Stromal cell of bone marrow (primary cell): ENCODE measurements at places on chromosomes 5 and 9.

DNA sequence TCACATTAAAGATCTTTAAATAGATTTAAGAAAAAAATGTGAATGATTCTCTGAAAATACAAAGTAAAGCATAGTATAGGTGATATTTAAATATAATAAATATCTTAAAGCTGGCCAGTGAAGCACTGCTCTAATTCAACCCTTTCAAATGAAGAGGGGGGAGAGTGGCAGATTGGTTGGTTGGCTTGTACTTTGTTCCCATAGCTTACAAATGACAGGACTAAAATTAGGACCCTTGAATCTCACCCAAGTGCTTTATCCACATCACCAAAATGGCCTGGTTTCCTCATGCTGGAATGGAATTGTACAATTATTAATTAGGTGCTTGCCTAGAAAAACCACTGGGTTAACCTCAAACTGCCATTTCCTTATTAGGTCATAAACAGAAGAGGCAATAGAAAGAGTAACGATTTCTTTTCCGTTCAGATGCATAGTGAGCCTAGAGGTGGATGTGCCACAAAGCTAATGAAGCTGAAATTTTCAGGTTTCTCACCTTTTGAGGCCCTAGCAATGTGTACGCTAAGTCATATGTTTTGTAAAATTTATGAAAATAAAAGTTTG is 354.5 kb upstream of the CDH6 start:
- DNase-seq, result no peak

DNA sequence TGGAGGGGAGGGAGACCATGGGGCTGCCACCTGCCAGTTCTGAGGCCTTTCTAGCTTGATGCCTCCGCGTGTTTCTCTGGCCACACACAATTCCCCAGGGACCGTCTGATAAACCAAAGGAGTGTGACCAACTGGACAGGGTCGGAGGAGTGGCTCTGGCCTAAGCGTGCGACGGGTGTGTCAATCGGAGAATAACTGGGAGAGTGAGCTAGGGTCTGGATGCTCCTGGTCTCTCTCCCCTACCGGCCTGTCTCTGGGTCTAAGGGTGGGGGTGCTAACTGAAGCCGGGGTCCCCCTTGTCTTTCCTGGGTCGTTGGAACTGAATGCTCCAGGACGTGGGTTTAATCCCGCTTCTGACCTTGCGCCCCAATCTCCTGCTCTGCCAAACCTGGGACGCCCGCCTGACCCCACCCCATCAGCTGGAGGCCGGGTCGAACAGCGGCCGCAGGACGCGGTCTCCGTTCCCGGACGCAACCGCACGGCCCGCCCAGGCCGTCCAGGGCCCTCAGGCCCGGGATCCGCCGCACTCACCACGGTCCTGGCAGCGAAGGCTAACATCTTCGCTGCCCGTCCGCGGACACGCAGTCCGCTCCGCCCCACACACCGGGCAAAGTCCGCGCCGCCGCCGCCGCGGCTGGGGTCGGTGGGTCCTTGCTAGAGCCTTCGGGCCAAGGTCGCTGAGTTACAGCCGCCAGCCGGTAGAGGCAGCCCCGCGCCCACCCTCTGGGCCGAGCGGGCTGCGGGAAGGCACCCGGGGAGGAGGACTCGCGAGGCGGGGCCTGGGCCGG is 447 bp downstream of the CRAT start:
- DNase-seq, result no peak

- no peak for DNase-seq
Observed at GRCh38 chr9:16012621-16013020, 459.8 kb downstream of the CCDC171 start.

- DNase-seq, result no peak
Observed at GRCh38 chr5:108911055-108911454, 163.4 kb downstream of the FER start.

- DNase-seq, result no peak
Observed at GRCh38 chr5:13939638-13940037, 4.8 kb downstream of the DNAH5 start.

DNA sequence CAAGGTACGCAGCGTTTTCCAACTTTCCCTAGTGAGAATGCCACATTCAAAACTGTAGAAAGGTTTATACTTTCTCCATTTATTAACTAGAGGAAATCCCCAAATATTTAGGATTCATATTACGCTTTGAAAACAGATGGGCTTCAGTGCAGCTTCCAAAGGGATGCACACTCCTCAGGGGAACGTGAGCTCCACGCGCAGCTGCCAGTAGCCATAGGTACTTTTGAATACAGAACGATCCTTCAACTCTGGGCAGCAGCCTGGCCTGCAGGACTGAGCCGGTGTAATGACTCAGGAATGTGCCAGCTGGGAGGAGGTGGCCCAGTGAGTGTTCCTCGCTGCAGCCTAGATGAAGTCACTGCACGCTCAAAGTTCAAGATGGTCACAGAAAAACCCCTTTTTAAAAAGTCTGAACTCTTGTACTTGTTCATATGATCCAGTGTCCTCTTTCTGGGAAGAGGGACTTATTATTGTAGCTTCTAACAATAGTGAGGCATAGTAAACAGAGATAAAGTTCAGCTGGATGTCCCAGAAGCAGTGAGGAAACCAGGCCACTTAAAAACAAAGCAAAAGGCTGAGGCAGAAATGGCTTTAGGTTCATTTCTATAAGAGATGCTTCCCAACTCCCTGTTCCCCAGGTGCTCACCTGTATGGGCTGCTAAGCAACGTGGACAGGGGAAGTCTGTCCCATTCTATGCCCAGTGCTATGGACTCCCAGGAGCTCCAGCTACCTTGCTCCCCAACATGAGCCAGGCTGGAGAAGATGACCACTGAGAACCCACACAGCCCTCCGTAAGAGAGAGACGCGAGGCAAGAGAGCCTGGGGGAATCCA is 130.0 kb downstream of the LHFPL2 start:
- DNase-seq, result peak; percentile 77

DNA sequence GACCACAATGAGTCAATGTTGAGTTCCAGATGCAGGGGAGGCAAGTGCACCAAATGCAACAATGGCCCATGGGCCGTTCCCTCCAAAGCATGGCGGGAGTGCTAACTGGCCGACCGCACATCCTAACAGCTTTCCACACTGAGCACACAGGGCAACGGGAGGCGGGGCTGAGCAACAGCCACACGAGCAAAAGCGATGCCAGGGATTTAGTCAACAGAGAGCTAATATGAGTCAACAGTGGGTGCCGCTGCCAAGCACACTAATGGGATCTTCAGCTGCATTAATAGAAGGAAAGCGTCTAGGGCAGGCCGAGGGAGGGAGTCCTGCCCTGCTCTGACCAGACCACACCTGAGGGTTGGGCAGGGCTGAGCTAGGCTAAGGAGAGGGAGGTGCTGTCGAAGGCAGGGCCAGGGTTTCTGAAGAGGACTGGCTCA is 4.6 kb downstream of the EPB41L4B start:
- peak; percentile 84 for DNase-seq

DNA sequence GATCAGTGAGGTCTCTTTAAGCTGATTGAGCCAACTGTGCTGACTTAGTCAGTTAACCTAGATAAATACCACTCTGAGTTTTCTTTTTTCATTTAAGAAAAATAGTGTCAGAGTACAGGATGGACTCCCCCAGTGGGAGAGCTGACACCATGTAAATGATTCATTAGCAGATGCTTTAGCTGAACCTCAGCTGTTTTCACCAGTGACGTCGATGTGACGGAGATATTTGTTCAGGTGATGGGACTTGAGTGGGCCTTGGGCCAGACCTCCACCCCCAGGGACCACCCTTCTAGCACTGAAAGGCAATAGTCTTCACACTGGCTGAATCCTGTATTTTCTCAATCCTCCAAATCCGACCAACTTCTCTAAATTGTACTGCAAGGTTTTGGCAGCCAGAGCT is 196.1 kb downstream of the GAS1 start:
- no peak for DNase-seq

- no peak for DNase-seq
Observed at GRCh38 chr5:8461543-8461942, 592.6 kb downstream of the MTRR start.

- no peak for DNase-seq
Observed at GRCh38 chr9:36759141-36759540, 186.4 kb downstream of the MELK start.

DNA sequence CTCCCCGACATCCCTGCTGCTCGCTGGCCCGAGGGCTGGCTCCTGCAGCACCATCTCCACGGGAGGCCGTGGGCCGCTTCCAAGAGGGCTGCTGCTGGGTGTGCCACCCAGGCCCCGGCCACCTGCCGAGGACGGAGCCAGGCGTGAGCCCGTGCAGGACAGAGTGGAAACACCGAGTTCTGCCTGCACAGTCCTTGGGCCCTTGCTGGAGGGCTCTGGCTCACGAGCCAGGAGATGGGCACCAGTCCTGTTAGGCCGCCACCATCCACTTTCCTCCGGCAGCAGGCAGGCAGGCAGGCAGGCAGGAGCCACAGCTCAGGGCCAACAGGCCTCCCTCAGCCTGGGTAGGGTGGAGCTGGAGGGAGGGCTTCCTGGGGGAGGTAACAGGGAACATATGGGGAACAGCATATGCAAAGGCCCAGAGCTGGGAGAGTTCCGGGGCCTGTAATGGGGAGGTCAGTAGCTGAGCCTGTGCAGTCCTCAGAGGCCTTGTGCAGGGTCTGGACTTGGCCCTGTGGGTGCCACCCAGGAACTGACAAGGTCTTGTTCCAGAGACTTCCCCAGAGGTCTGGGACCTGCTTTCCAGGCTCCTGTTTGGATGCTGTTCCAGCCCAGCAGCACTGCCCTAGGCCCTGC is 31.9 kb downstream of the RXRA start:
- no peak for DNase-seq

DNA sequence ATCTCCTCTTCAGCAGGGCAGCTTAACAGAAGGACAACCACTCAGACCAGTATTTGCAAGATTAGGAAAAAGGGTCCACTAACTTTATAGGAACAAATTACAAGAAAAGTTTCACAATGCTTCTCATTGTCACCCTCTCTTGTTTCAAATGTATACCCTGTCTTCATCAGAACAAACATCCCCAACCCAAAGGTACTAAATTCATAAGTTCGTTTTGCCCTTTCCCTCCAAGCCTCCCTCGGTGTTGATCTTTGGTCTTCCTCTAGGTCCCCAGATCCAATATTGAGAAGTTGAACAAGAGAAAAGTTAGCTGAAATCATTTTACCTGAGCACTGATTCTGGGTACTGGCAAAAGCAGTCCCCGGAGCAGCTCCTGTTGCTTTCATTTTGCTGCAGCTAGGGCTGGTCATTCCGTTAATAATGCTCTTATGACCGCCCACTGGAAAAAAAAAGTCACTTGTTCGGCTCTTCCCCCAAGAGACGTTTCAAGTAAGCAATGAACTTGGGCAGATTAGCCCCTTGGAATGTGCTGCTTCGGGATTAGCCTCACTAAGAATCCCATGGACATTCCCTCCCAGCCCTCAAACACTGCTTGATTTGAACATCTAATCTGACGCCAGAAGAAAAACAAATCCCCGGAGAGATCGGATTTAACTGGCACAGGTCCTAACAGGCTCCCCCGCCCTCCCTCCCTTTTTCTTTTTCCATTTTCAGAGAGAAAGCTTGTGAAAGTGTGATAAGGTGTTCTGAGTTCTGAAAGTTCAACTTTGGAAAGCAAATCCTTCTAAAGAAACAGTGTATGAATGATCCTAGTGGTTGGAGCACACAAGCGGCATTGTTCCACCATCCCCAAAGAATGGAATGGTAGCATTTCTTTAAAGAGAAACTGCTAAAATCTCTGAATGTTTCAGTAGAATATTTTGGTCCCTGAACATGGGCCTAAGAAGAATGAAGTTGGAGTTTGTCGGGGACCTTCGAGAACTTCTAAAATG is 252.5 kb downstream of the TRPM3 start:
- DNase-seq, result peak; percentile 27

DNA sequence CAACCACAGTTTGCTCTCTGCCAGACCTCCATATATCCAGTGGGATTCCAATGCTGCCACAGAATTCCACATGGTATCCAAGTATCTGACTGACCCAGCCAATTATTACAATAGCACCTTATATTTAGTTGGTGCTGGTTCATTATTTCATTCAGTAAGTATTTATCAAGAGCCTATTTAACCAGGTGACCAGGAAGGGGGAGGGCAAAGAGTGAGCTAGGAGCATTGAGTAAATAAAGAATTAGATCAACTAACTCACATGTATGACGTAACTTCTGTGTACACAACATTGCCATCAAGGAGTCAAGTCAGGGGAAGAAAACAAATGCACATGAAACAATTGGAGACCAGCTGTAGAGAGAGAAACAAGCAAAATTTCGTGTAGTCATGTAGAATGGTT is 207.1 kb upstream of the PAPPA start:
- DNase-seq, result no peak

GRCh38 chr5:167688341-167689130 is 602.9 kb upstream of the WWC1 start:
- DNase-seq, result no peak

- no peak for DNase-seq
Observed at GRCh38 chr9:32647671-32648070, 12.2 kb upstream of the TAF1L start.

GRCh38 chr5:44538797-44539601 is 149.8 kb upstream of the FGF10 start:
- DNase-seq, result no peak

DNA sequence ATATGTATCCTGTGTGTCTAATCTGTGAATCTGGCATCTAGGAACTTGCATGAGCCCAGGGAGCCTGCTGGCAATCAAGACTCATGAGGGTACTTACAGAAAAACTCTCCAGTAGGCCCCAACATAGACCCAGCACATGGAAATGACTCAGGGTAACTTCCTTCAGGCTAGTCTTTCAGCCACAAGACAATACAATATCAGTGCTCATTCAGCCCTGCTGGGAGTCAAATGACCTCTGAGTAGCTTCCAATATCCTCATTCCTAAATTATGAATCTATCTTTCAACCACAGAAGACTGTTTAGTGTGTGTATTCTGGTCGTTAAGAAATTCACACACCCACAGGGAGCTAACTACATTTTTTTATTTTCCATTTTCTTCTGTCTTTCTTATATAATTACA is 1273.0 kb downstream of the EFNA5 start:
- peak; percentile 96 for DNase-seq

DNA sequence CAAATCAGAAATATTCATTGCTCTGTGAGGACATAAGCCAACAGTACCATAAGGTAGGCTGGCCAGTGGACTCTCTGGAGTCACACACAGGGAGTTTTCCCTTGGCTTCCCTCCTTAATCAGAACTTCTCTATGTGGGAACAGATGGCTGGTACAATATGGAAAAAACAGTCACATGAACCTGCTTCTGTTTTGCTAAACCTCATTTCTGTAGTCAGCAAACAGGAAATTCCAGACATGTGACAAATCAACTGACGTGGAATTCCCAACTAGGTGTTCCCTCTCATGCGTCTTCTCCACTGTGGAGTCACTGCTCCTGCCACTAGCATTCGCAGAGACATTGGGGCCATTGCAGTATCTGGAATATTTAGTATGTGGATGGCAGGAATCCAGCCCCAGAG is 617.6 kb downstream of the KIF4B start:
- DNase-seq, result no peak

- DNase-seq, result no peak
Observed at GRCh38 chr5:80122579-80122978, 87.4 kb downstream of the THBS4 start.

DNA sequence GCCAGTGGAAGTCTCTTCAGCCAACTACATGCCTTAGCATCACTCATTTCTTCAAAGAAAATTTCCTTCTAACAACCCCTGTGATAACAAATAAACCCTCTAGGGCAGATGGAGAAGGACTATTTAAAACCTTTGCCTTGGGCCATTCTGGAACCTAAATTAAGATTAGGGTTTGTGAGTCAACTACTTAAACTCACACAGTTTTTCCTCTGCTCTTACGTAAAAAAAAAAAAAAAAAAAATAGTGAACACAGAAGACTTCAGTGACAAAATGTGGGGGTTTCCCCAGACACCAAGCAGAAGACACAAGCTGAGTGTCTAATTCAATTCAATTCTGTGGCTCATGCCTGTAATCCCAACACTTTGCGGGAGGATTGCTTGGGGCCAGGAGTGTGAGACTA is 65.8 kb upstream of the ERCC6L2 start:
- no peak for DNase-seq
